ENCODE measurements at places on chromosomes 1 and 21.

DNA sequence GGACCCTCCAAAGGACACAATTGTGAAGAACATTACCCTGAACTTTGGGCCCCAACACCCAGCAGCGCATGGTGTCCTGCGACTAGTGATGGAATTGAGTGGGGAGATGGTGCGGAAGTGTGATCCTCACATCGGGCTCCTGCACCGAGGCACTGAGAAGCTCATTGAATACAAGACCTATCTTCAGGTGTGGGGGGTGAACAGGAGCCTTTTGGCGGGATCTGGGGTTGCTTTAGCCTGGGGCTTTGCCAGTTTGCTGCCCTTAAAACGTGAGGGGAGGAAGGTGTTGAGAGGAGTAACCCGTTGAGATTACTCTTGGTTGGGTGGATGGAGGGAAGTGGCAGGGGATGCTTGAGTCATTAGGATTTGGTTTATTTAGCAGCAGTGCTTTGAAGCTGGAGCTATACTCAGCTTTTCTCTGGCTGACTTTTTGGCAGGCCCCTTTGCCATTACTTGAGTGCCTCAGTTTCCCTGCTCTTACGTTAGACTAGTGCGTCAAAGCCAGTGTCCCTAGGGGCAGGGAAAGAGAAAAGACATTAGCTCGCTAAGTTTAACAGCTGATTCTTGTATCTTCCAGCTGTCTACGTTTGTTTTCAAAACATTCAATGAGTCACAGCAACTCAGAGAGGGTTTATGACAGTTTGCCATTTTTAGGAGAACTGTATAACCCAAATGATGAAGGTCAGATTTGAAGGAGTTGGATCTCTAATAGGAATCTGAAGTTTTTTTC, 4.4 kb downstream of the NDUFS2 start:
- DNase-seq = no peak

DNA sequence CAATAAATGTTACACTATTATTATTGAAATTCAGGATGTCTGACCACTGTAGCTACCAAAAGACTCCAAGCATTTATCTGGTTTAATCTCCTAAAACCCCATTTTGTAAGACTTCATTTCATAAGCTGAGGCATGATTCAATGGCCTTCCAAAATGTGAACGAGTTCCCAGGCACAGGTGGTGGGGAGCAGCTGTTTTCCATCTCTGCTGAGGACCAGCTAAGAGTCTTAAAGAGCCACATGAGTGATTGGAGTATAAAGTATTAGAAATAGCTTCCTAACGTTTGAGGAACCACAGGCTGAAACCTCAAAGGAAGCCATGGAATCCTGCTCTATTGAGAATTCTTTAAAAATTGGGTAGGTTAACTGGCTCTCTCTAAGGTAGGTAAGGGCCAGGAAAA, 44.9 kb downstream of the SEC16B start:
- no peak for DNase-seq

- no peak for DNase-seq
Observed at GRCh38 chr1:9589719-9590157, 1.0 kb downstream of the TMEM201 start.

DNA sequence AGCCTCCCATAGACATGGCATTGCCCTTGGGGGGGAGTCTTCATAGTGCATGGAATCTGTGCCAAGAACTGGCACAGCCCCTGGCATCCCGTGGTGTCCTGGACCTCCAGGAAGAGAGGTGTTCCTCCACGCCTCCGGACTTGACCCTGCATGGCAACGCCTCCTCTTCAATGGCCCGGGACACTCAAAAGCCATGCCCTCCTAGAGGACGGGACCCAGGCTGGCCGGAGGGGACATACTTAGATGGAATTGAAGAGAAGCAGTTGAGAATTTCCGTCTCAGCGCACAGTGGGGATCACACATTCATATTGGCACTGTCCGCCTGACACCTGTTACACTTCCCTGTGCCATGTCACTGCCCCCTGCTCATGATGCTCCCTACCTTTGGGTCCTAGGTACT, 38.4 kb upstream of the TENT5C start:
- DNase-seq = no peak

GRCh38 chr21:34543017-34543416, 31.0 kb upstream of the KCNE1 start:
- no peak for DNase-seq

DNA sequence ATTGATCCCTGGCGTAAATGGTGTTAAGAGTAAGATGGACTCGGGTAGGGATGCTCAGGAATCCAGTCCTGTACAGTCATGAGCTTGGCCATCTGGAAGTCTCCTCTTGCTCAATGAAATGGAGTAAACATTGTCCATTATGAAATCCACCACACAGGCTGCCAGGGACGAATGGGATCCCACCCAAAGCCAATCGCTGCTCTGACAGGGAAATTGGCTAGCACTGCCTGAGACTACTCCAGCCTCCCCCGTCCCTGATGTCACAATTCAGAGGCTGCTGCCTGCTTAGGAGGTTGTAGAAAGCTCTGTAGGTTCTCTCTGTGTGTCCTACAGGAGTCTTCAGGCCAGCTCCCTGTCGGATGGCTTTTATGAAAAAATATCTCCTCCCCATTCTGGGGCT, at the start of gene HSD11B1:
Gene HSD11B1, plus strand, starts transcription at position 263 of the 400 bp plus-strand sequence. Its CDS starts 97 bp downstream, at position 360.
- peak; percentile 53 for DNase-seq

- no peak for DNase-seq
Observed at GRCh38 chr1:80659161-80659560, 1141.6 kb upstream of the ADGRL2 start.

DNA sequence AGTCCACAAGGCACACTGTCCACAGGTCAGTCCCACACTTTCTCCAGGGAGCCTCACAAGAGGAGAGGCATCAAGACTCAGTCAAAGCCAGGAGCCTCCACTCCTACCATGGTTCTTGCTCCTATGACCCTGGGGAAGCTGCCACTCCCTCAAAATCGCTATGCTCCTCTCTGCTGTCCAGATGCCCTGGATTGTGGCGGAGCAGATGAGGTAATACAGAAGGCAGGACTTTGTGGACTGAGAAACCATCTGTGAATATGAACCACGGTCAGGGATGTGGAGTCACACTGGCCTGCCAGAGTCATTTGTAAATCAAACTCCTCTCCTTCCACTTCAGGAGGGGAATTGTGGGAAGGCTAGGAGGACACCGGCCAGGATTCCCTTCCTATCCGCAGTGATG, 20.6 kb downstream of the VWA5B1 start:
- DNase-seq = no peak

DNA sequence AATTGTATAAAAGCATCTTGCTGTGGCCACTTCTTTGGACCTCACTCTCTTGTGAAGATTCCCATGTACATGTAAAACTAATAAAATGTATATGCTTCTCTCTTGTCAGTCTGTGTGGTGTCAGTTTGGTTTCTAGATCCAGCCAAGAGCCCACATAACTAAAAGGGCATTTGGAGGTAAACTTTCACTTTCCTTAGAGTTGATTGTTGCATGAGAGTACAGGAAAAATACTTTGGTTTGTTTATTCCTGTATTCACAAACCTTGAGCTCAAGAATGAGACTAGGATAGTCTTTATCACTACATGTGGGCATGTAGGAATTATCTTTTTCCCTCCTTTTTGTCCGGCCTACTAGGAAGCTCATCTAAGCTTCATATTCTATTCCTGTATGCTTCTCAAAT, 50.9 kb downstream of the KCTD3 start:
- no peak for DNase-seq

DNA sequence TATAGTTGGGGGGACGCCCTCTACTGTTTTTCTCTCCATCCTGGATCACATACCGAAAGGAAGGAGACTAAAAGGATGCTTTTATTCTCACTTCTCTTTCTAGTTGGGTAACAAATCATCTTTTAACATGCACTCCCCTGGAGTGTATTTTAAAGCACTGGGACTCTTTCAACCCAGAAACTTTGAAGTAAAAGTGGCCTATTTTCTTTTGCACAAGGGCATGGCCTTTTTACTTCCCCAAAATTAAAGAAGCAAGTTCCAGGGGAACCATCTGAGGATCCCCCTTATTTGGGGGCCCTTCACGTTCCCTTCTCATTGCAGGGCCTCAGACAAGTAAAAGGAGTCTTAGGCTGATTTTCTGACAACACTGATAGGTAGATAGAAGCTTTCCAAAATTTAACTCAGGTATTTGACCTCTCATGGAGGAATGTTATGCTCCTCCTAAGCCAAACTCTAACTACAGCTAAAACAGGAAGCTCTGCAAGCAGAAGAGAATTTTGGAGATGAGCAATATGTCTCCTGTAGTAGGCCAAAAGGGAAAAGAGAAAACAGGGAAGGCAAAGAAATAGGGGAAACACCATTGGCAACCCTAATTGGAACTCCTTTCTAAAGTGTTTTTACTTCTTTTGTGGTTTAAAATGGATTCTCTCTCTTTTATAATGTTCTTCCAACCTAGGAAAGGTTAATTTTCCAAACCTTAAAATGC, 8.9 kb upstream of the CD46 start:
- DNase-seq = no peak

DNA sequence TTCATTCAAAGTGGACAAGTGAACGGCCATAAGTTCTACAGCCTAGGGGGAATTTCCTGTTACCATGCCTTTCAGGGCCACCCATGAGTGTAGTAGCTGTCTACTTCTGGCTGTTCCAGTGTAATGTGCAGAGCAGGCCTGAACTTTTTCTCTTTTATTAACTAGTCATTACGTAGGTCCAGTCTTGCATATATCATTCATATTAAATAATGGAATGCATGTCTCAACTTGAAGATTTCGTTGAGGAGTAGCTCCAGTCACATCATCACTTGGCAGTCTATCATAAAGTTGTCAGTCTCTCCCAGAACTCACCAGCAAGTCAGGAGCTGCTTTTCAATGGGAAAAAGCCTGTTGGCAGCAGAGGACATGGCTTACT, 12.0 kb upstream of the GIPC2 start:
- DNase-seq = no peak

GRCh38 chr21:29904359-29905282, 35.2 kb downstream of the GRIK1 start:
- DNase-seq = no peak

DNA sequence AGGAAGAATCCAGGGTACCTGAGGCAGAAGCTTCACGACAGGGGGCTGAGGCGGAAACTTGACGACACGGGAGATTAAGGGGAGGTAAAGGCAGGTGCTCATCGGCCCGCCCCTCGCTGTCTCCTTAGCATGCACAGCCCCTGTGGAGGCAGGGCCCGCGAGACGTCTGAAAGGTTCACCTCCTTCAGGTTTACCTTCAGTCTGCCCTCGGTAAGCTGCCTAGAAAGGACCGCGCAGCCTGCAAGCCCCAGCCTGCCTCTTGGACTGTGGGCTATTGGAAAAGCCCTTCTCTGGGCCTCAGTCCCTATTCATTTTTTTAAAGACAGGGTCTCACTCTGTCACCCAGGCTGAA, 28.5 kb downstream of the KNCN start:
- DNase-seq = no peak

- no peak for DNase-seq
Observed at GRCh38 chr1:154265586-154265985, 6.8 kb upstream of the HAX1 start.

GRCh38 chr1:151340870-151341754, 5.9 kb downstream of the RFX5 start:
- no peak for DNase-seq

DNA sequence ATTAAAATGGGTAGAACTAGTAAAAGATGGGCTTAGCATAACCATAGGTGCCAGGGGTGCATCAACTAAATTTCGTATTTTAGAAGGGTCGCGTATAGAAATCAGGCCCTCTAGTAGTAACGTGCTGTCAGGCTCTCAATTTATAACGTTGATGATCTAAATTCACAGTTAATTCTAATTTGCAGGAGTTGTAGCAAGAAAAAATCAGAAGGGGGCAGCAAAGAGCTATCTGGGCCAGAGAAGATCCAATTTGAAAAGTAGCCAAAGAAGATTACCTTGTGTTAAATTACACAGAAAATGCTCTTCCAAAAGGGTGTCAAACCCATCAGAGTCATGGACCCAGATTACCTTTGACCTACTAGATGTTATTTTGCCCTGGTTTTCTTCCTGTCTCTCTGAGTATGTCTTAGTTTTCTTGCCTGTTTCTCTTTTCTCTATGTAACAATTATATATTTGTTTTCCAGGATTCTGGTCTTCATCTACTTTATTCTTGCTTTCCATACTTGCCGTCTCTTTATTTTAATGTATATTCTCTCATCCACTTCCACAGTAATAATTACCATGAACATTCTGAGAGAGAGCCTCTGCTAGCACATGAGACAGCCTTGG, 1030.9 kb downstream of the AMY1C start:
- no peak for DNase-seq

- DNase-seq = no peak
Observed at GRCh38 chr1:23980728-23981070, 572 bp upstream of the SRSF10 start.

DNA sequence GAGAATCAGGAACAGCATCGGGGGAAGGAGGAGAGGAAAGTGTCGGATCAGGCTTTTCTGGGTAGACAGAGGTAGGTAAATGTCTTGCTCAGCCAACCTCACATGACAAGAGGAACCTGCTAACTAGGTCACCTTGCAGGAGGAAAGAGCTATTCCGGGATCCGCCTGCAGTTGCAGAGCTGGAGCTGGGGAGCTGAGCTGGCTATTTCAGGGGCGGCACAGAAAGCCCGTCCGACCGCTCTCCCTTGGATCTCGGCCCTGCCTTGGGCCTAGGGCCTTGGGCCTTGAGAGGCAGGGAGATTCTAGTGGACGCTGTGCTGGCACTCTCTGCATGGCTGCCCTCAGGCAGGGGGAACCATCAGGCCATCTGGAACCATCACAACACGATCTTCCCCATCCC, 56.5 kb upstream of the CTPS1 start:
- DNase-seq = peak; percentile 74

GRCh38 chr1:112165375-112165774, 175.9 kb upstream of the KCND3 start:
- no peak for DNase-seq

DNA sequence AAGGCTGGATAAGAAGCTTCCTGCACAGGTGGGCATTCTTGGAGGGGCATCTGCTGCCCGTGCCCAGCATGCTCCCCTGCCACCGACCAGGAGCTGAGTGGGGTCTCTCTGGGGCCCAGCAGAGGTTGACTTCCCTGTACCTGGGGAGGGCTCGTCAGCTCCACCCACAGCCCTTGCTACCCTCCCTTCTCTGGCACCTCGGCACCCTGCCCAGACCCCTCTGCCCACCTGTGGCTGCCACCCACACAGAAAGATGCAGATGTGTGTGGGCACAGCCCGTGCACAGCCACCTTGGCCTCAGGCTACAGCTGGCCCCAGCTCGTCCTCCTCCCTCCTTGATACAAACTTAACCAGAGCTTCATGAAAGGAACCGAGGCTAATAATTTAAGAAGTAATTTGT, 241.2 kb upstream of the VAMP3 start:
- DNase-seq = no peak

DNA sequence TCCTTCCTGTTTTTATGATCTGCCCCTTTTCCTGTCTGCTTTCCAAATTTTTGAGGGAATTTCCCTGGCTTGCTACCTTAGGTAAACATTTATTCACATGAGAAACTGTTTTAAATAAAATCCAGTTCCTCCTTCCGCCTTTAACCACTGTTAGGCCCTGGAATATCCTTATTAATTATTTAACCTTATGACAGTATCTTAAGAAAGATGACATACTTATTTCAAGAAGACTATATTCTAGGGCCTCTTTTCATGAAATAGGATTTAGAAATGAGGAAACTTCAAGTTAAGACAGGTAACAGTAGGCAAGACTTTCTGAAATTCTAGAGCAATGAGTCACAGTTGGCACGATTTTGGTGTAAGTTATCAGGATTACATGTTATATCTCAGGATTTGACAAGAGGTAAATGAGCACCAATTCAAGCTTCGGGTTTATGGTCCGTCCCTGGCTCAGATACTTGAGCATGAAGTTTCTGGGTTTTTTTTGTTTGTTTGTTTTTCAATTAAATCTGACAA, 2.0 kb upstream of the TNFSF18 start:
- DNase-seq = no peak

GRCh38 chr1:221184131-221184794, 305.0 kb downstream of the HLX start:
- no peak for DNase-seq

- no peak for DNase-seq
Observed at GRCh38 chr1:184947497-184948256, 26.6 kb downstream of the NIBAN1 start.

Data from breast epithelium (tissue), 4 donors.